ENCODE measurements at places on chromosomes 2 and 18. TPM values are rescaled to one million over a fixed set of nuclear protein-coding genes. Genes with fewer than 3 reads are reported as not detected.
A peak's percentile ranks its signal among the peaks of the same experiment; 100 is the strongest.

Gene FLACC1
- 2.4 TPM for polyA plus RNA-seq

Gene SLC4A3
- 6.2 TPM for polyA plus RNA-seq

Gene LIMS3
- 6.6 TPM for polyA plus RNA-seq

Gene DNER
- polyA plus RNA-seq, result 61.3 TPM

Gene CRYGD
- 0.31 TPM for polyA plus RNA-seq

Gene MAP3K19
- 0.32 TPM for polyA plus RNA-seq

- DNase-seq, result no peak
These were observed 22.8 kb downstream of the CABLES1 start for GRCh38 chr18:23158058-23158457.

- DNase-seq, result no peak
These were observed 151.4 kb downstream of the HNMT start for GRCh38 chr2:138115666-138116065.

GRCh38 chr2:196286821-196287220 is 115.4 kb upstream of the STK17B start:
- DNase-seq, result no peak

DNA sequence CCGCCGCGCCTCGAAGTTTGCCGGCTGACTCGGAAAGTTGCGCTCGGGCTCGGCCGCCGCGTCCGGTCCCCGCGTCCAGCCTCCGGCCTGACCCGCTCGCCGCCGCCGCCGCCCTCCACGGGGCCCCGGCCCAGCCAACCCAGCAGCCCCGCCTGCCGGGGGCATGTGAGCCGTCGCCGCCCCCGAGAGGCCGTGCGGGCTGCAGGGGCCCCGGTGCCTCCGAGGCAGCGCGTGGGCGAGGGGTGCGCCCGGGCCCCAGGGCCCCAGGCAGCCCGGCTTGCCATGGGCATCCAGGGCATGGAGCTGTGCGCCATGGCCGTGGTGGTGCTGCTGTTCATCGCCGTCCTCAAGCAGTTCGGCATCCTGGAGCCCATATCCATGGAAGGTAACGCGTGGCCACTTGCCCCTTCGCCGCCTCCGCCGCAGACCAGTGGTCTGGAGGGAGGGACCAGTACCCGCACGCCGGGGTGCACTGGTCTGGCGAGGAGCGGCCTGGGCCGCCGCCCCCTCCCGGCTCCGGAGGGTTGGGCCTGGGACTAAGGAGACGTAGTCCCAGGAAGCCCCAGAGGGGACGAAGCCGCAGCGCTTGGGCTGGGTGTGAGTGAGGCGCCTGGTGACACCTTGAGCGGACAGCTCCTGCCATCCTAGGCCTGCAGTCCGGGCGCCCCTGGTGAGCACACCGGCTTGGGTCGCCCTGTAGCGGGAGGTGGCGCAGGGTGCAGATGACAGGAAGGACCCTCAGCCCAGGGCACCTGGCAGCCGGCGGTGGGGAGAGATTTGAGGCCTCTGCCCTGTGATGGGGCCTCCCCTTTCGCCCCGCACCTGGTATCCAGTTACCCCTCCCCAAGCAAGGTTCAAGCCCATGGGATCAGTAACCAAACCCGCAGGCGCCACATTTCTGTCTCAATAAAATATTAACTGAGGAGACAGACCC is 49.9 kb downstream of the KCNIP3 start:
- no peak for DNase-seq

GRCh38 chr2:53668624-53669026 is 99.0 kb upstream of the CHAC2 start:
- DNase-seq, result no peak

GRCh38 chr18:59005262-59005661 is 134.4 kb upstream of the SEC11C start:
- DNase-seq, result peak; percentile 44

GRCh38 chr2:149648282-149649030 is 60.9 kb upstream of the MMADHC start:
- DNase-seq, result no peak

DNA sequence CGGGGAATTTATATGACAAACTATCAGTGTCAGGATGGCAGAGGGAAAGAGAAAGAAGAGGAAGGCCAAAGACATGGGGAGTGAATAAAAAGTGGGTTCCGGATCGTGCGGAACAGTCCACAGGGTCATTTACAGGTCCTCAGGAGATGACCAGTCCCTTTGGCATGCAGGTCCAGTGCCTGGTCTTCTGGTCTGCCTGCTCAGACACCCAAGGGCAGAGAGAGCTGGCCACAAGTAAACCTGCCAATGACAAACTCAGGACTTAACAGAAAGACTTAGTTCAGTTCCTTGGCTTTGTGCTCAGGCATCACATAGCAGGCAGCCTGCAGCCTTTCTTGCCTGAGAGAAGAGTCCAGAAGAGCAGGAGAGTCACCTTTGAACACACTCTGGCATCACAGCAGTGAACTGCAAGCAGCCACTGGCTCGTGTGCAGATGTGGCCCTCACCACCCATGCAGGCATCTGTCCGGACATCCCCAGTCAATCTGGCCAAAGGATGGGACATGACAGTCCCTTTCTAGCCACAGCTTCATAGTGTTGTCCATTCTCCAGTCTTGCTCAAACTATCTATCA is 14.0 kb downstream of the TMEM127 start:
- no peak for DNase-seq

DNA sequence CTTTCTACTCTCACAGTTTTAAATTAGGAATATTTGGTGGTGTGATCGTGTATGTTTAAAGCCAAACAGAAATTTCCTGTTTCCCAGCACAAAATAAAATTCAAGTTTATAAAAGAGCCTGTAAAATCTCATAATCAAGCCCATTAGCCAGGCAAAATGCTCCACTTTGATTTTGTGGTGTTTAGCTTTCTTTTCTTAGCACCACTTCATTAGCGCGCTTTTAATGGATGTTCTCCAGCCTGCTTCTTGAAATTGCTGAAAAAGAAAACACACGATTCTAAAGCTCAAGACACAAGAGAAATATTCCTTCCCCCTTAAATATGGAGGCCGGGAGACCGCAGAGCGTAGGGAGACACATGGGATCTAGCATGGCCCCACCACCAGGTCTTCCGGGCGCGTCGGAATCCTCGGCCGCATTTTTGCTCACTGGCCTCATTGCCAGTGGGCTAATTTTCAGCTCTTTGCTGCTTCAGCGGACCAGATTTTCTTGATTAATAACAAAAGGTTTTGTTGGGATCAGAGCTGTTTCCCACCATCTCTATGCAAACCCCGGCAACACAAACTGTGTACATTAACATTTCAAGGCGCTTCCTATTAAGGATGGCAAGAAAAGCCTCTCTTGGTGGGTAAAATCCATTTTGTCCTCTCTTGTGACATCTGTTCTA is 40.4 kb upstream of the ID2 start:
- no peak for DNase-seq

DNA sequence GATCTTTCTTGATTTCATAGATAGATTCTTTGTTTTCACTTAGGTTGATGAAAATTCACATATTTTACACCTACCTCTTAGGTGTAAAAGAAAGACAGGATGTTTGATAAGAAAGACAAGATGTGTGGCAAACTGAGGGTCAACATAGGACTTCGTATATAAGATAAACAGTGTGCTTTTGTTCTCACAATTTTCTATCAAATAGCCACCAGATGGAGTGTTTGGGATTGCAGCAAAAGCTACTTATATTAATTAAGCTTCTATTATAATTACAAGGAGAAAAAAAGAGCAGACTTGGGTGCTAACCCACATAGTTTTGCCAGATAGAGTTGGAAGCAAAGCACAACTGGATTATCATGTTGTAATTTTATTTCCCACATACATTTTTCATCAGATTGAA is 232.9 kb downstream of the CDH7 start:
- no peak for DNase-seq

GRCh38 chr2:60957643-60958042 is 59.9 kb upstream of the PEX13 start:
- no peak for DNase-seq

- no peak for DNase-seq
These were observed 23.6 kb upstream of the NMS start for GRCh38 chr2:100446696-100447095.

DNA sequence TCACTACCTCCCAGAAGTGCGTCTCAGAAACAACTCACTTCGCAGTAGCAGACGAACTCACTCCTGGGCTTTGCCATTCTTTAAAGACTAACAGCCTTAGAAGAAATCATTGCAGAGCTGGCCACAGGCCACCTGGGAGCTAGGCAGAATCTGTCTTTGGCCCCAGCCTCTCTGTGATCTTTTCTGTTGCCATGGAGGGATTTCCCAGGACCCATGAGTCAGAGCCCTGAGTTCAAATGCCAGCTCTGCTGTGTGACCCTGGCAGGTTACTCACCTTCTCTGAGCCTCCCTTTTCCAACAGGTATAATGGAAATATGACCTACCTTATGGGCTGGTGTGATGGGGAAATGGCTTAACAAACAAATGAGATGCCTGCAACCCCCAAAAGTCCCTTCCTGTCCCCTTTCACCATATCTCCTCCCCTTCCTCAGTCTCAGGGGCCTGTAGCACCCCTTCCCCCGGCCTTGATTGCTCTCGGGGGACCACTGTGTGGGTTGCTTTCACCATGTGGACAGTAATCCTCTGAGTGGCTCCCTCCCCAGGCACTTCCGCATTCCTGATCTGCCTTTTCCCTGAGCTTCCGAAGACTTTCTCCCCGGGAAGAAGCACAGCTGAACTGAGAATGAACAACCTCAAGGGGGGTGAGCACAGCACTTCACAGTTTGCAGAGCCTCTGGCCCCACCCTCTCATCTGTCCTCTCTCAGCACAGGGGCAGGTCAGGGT is 34.0 kb upstream of the SLC66A3 start:
- DNase-seq, result no peak

DNA sequence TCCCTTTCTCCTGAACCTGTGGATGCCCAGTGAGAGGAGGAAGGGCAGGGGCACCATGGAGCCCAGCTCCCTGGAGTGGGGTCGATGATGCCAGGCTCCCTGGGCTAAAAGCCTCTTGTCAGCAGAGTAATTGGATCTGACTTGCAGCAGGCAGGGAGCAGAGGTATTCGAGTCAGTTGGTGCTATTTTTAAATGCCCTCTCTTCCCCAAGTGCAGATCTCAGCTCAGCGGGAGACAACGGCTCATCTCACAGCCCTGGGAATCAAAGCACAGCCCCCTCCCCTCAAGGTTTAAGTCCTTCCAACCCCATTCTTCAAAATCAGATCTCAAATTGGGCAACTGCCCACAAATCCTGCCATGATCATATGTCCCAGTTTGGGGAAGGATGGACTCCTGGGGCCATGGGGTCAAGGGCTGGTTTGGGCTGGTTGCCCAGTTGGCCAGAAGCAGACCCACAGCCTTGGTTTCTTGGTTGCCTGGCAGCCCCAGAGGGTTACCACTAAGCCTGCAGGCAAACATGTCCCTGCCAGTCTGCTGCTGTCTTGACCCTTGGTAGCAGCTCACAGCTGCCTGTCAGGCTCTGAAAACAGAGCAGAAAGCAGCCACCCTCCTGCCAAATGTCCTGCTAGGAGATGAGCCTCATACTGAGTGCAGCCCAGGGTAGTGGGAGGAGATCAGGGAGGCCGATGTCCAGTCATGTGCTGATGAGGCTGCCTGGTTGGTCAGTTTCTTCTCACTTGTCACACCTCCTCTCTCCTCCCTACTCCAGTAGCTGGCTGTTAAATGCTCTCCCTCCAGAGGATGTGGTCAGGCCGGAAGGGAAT is 244.9 kb downstream of the LOXHD1 start:
- no peak for DNase-seq

GRCh38 chr18:78768221-78768620 is 211.4 kb upstream of the SALL3 start:
- no peak for DNase-seq

GRCh38 chr2:50863218-50863617 is 168.7 kb downstream of the NRXN1 start:
- no peak for DNase-seq

DNA sequence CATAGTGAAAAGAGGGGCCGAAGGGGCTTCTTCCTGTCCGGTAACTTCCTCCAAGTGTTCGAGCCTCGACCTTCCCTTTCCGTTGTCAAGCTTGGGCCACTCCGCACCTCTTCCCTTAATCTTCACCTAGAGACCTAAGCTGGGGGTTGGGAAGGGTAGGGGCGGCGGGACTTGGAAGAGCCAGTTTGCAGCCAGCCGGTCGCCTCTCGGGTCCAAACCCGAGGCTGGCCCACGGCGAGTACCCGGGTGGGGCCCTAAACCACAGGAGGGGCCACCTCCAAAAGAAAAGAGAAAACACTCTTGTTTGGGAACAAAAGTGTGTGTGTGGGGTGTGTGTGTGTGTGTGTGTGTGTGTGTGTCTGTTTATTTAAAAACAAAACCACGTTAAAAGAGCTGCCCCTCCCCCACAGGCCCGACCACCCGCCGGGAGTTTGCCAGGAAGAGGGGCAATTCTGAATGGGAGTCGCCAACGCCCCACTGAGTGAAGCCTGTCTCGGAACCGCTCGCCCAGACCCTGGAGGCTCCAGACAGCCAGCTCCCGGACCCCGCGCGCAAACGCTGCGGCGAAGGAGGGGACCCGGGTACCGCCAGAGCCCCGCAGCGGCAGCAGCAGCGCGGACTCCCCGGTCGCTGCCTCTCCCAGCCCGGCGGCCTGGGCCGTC is 488 bp upstream of the RHOB start:
- DNase-seq, result no peak

DNA sequence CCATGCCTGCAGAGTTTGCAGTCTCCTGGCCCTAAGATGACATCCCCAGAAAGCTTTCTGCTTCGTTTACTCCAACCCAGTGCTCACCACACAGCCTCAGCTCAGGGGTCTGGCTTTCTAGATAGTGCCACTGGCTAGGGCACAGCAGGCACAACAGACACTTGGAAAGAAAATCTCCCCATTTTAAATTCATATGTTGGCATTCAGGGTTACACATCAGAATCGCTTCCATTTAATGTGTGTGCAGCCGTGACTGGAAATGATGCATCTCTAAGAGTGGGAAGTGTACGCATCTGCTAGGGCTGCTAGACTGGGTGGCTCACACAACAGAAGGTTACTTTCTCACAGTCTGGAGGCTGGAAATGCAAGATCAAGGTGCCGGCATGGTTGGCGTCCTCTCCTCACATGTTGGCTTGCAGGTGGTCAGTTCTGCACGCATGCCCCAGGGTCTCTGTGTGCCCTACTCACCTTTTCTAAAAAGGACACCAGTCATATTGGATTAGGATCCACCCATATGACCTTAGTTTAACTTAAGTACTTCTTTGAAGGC is 329.4 kb upstream of the RAB12 start:
- DNase-seq, result no peak

- no peak for DNase-seq
These were observed 56.4 kb downstream of the CRIM1 start for GRCh38 chr2:36411962-36412444.

DNA sequence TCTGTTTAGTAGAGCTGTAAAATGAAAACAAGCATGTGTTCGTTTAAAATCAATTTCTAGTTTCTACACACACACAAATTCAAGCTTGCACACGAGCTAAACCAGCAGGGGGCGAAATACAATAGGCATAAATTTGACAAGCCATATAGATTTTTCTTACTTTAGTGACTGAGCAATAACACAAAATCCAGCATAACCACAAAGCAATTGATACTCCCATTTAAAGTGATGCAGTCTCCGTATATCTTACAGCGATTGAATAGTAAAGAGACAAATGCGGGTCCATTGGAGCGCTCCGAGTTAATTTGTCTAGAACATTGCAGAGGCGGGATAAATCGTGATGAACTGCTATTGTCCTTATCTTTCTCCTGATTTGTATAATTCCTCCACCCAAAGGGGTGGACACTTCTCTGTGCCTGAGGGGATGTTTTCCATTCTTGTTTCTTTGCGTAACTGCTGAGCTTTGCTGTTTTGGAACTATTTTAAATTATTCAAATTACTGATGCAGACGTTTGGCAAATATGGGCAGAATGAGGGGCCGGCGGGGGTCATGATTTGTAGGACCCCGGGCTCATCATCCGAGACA is 1.2 kb upstream of the AFTPH start:
- peak; percentile 77 for DNase-seq

All from renal cortex interstitium (tissue), 15 donors.